Stimulated activated CD4-positive, alpha-beta T cell treated with anti-CD3 and anti-CD28 coated beads, Interleukin-2, amount 100 ng/mL, for 24 hours (primary cell): ENCODE measurements at places on chromosomes 7 and 10.

DNA sequence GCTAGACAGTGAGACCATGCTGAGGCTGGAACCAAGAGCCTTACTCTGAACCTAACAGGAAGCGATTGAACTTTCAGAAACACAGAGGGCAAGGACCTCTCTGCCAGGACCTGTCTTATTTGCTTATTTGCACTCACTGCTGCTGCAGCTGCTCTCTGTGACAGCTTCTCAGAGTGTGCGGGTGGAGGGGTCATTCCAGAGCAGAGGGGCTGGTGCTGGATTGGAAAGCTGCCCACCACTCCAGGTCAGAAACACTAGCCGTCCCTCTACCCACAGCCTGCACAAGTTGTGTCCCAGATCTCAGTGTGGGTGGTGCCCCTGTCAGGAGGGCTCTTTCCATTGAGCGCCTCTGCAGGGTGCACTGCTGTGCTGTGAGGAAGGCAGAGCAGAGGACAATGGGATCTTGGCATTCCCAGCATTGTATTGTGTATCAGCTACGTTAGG, 126.2 kb downstream of the CCNY start:
- DNase-seq = no peak

DNA sequence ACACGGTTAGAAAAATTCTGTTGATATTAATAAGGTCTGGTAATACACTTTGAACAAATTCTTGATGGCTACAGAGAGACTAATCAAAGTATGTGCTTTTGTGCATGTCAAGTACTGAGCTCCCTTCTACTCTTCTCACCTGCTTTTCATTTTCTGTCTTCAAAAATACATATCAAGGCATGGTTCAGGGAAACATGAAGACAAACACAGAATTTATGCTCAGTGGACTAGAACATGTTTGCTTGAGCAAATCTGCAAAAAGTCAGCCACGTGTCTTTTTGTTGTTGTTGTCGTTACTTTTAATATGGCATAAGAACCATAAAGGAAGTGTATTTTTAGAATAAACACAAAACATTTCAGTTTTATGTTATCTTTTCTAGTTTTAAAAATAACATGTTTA, 21.9 kb downstream of the CDK13 start:
- no peak for DNase-seq

DNA sequence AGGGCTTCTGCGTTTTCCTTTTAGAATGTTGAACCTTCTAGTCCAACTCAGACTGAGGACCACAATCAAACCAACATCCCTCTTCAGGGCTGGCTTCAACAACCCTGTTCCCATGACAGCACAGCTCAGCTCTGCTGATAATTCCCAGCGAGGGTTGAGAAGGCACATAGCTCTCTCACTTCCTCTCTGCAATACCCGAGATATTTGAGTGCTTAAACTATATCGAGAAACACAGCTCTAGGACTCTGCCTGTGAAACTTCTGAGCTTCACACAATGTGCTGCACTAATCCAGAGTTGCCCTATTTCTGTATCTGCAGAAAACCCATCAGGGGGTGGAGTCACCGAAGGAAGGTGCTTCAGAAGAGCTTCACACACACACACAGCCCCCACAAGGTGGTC, 1.6 kb upstream of the ADARB2 start:
- no peak for DNase-seq

DNA sequence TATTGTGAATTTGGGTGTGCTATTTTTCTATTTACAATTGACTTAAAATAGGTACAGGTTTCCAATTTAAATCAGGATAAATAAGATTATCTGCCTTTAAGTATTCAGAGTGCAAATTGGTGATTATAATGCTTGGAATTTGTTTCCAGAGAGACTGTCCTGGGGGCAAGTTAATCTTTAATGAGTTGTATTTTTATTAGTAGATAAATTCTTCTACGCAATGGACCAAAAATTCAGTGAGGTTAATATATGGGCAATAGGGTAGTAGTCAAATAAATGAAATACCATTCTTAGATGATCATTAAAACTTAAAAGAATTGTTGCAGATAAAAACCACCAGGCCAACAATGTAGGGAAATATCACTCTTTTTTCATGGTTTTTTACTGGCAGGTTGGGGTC, 3.4 kb downstream of the BICC1 start:
- no peak for DNase-seq

GRCh38 chr10:37948210-37948609, 28.2 kb downstream of the ZNF25 start:
- DNase-seq = no peak

DNA sequence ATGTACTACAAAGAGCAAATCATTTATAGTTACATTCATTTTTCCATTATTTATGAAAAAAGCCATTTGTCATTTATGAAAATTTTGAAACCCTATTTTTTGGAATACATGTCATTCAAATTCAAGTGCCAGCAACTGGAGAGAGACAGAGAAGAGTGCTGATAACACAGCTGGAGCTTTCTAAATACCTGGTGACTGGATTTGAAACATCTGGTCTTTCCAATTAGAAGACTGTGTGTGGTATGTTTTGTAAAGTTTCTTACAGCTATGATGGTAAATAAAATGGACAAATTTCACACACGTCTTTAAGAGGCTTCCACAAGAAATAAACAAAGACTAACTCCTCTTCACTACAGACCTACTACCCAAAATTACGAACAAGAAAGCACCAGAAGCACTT, 56.8 kb downstream of the CHCHD3 start:
- DNase-seq = no peak

- DNase-seq = no peak
These were observed 209.8 kb downstream of the ZNF33B start for GRCh38 chr10:42428534-42428933.
